GM12878 (cell line): ENCODE measurements at places on chromosomes 6 and 20. TPM values are rescaled to one million over a fixed set of nuclear protein-coding genes. Genes with fewer than 3 reads are reported as not detected.

GRCh38 chr20:25319241-25320034, 71.2 kb downstream of the ABHD12 start:
- no peak overlapping the region for H3K4me3 ChIP-seq
- H3K27ac ChIP-seq, result peak overlapping the region; percentile 93
- H3K27me3 ChIP-seq, result no peaks in the 10 kb centered on the region
- no peak for DNase-seq

DNA sequence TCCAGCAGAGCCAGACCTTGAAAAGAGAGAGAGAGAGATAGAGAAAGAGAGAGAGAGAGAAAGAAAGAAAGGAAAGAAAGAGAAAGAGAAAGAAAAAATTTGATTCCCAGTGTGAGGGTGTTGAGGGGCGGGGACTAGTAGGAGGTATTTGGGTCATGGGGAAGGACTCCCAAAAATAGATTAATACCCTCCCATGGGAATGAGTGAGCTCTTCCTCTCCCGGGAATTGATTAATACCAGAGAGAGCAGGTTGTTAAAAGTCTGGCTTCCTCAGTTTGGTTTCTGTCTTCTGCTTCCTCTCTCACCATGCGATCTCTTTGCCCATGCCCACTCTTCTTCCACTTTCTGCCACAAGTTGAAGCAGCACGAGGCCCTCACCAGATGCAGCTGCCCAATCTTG, 28.8 kb upstream of the CFAP206 start:
- H3K27ac ChIP-seq, result no peak overlapping the region
- no peaks in the 10 kb centered on the region for H3K36me3 ChIP-seq
- no peaks in the 10 kb centered on the region for H3K27me3 ChIP-seq
- DNase-seq, result no peak
- no peaks in the 10 kb centered on the region for H3K4me1 ChIP-seq
- no peak overlapping the region for H3K4me3 ChIP-seq

Gene RALY
- polyA plus RNA-seq, result 214 and 226 TPM in 2 replicates

DNA sequence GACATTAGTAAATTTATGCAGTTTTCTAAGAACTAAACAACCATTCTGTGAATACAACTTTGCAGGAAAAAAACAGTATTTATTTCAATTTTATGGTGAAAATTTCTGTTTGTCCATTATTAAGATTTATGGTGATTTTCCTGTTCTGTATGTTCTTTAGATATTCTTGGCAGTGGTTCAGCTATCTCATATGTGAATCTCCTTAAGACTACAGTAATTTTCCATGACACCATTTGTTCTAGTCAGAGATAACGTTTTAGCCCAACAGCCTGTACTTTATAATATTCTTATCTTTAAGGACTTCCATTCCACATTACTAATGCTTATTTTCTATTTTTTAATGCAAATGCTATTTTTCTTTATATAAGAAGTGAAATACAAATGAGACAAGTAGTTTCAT, 504.0 kb downstream of the RFPL4B start:
- no peaks in the 10 kb centered on the region; the same call in 1 of the 2 replicates for H3K27me3 ChIP-seq
- no peak overlapping the region for H3K27ac ChIP-seq
- H3K4me3 ChIP-seq, result no peak overlapping the region
- DNase-seq, result no peak
- no peaks in the 10 kb centered on the region for H3K36me3 ChIP-seq
- H3K4me1 ChIP-seq, result no peaks in the 10 kb centered on the region

- H3K27me3 ChIP-seq, result no peaks in the 10 kb centered on the region
- H3K4me1 ChIP-seq, result peaks cover 17% of the 10 kb centered on the region
- DNase-seq, result no peak
- H3K27ac ChIP-seq, result no peak overlapping the region
- no peak overlapping the region for H3K4me3 ChIP-seq
Measured at GRCh38 chr20:62202083-62202395, 18.0 kb downstream of the HRH3 start.
